ENCODE measurements at places on chromosomes 3 and 15.

DNA sequence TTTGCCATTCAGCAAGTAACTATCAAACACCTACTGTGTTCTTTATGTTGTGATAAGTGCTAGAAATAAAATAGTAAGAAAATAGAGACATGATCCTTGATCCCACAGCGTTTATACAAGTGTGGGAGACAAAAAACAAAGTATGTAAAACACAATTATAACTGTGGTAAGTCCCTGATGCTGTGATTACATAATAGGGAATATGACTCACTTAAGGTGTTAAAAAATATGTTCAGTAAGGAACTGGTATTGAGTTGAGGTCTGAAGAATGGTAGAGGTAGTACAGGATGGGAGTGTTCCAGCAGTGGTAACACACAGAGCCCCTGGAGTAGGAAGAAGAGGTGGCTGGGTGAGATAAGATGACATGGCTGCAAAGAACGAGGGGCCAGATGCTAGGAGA, 132.1 kb upstream of the TMC3 start:
- DNase-seq, result no peak

- no peak for DNase-seq
Measured at GRCh38 chr3:100129941-100130340, 15.6 kb upstream of the FILIP1L start.

- DNase-seq, result no peak
Measured at GRCh38 chr3:121835465-121835801, 424 bp downstream of the EAF2 start.

GRCh38 chr3:190642016-190642415, 128.1 kb downstream of the IL1RAP start:
- DNase-seq, result no peak

DNA sequence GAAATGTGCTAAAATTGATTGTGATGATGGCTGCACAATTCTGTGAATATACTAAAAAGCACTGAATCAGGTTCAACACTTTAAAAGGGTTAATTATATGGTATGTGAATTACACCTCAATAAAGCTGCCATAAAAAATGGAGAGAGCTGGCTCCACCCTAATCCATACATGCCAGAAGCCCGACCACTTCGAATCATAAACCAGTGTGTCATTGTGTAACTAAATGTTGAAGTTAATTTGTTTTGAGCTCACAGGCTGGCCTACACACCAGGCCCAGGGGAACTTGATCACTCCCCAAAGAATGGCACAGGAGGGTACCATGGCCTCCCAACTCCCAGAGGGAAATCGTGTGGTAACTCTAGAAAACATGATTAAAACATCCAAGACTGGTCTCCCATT, 14.0 kb downstream of the PLCD1 start:
- DNase-seq, result no peak

- no peak for DNase-seq
Measured at GRCh38 chr15:36183201-36183600, 396.2 kb upstream of the CDIN1 start.

- no peak for DNase-seq
Measured at GRCh38 chr3:128487813-128488635, 5.0 kb downstream of the GATA2 start.

GRCh38 chr3:143332026-143332425, 212.5 kb downstream of the CHST2 start:
- DNase-seq, result no peak

DNA sequence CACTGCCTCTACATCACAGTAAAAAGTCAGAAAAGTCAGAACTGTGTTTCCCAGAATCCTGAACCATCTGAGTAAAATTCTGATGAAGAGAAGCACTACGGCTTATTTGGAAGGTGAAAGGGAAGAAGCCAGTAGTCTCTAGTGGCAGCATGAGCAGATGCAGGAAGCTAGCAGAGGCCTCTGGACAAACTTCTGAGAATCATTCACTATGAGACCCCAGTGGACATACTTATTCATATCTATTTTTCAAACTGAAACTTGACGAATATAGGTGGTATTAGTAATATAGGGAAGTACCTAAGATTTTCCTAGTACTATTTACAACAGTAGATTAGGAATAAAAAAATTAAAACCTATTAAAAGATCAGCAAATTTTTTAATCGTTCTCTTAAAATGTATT, 272.8 kb upstream of the TTC14 start:
- DNase-seq, result no peak

- no peak for DNase-seq
Measured at GRCh38 chr3:155604967-155605366, 139.9 kb downstream of the PLCH1 start.
